ENCODE measurements at places on chromosomes 6 and 20.

DNA sequence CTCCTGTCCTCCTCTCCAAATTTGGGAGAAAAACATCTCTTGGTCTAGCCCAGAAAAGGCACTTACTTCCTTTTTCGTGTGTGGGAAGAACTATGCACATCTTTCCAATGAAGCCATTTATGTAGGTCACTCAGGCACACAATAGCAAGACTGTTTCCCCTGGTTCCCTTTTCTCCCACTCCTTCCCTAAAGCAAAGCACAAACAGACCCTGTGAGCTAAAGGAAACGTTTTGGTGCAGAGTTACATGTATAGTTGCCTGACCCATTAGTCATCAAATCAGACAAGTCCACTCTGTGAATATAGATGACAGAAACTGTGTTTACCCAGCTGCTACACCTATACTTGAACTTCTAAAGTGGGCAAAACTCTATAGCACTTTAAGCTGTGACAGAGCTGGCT is 474.6 kb downstream of the COL12A1 start:
- peak; percentile 24 for DNase-seq

- no peak for DNase-seq
Measured at GRCh38 chr6:28351087-28351486, 1.3 kb downstream of the ZKSCAN3 start.

- peak; percentile 19 for DNase-seq
Measured at GRCh38 chr6:140812636-140813035, 1320.1 kb upstream of the GJE1 start.

- no peak for DNase-seq
Measured at GRCh38 chr6:4567141-4567540, 209.1 kb upstream of the CDYL start.

DNA sequence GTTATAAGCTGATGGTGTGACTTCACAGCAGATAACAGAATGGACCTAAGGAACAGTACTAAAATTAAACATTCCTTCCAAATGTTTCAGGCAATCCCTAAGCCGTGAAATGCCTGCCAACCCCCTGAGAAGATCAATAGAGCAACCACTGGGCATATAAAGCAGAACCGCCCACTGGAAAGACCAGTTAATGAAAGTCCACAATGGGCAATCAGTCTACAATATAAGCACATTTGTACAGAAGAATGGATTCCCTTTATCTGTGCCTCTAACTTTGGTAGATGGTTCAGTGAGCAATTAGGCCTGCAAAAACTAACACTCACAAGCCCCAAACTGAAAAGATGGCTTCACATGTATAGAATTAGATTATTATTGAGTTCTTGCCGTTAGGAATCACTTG is 286.6 kb downstream of the UBE3D start:
- no peak for DNase-seq

DNA sequence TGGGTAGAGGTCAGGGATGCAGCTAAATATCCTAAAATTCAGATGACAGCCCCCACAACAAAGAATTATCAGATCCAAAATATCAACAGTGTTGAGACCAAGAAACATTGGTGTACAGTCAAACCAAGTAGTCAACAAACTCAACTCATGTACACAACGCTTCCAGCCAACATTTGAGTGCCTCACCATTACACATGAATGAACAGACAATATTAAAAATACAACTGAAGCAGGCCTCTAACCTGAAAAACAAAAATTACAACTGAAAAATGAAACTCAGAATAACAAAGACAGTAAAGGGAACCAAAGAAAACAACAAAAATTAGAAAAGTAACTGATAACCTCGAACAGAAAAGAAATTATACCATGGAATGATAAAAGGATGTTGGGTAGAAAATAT is 46.2 kb downstream of the HACE1 start:
- DNase-seq, result no peak
